ENCODE measurements at places on chromosomes 12 and 14. TPM values are rescaled to one million over a fixed set of nuclear protein-coding genes. Genes with fewer than 3 reads are reported as not detected.
A peak's percentile ranks its signal among the peaks of the same experiment; 100 is the strongest.

DNA sequence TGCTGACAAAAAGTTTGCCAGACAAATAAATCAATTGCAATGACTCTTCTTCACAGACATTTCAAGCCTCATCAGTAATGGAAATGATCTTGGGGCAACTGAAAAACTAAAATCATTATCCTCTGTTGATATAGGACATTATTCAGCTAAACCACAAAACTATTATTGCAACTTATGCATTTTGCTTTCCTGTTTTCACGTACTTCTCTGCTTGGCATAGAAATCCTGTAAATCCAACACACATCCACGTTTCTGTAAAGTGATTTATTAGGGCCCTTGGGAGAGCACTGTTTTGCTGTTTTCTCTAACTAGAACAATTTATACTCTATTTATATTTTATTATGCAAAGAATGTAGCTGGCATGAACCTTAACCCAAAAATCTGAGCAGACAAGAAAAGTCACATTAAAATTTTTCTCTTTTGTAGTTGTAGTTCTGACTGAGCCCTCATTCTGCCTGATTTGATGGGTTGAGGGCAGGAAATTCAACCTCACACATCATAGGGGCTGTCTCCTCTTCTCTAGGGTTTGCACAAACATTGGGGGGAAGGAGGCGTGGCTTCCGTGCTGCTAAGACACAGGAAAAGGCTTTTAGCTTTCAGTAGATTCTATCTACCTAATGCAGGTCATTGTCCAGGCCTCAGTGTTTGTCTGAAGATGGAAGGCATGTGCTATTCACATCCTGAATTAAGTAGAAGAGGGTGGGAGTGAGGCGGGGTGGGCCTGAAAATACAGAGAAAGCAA is 11.5 kb upstream of the NUP107 start:
- H3K36me3 ChIP-seq, result peaks cover 3% of the 10 kb centered on the region
- DNase-seq, result peak; percentile 93
- H3K27me3 ChIP-seq, result no peaks in the 10 kb centered on the region
- peak overlapping the region; percentile 55 for H3K4me3 ChIP-seq
- H3K27ac ChIP-seq, result peak overlapping the region; percentile 88

The ZBTB42 gene
- total RNA-seq, result 5.3 TPM

GRCh38 chr14:49957089-49957852 is 64.4 kb downstream of the ARF6 start:
- H3K4me1 ChIP-seq, result peaks cover 29% of the 10 kb centered on the region

- peak; percentile 92 for DNase-seq
- no peaks in the 10 kb centered on the region for H3K27me3 ChIP-seq
- H3K4me1 ChIP-seq, result peaks cover 27% of the 10 kb centered on the region
- H3K4me3 ChIP-seq, result peak overlapping the region; percentile 83
- peaks cover 72% of the 10 kb centered on the region for H3K36me3 ChIP-seq
- peak overlapping the region; percentile 93 for H3K27ac ChIP-seq
Observed at GRCh38 chr12:47216150-47216677, 136.5 kb upstream of the AMIGO2 start.

The TRHDE gene
- not detected for total RNA-seq

- DNase-seq, result peak; percentile 45
- no peaks in the 10 kb centered on the region for H3K27me3 ChIP-seq
- H3K4me1 ChIP-seq, result peaks cover 22% of the 10 kb centered on the region
- H3K27ac ChIP-seq, result no peak overlapping the region
Observed at GRCh38 chr14:50344116-50344775, 32.1 kb downstream of the DMAC2L start.

The PUS7L gene
- total RNA-seq, result 19.8 TPM

GRCh38 chr14:64434528-64434927 is 30.8 kb upstream of the AKAP5 start:
- no peak overlapping the region for H3K4me3 ChIP-seq
- H3K4me1 ChIP-seq, result peaks cover 16% of the 10 kb centered on the region
- peaks cover 70% of the 10 kb centered on the region for H3K36me3 ChIP-seq
- no peak for DNase-seq

DNA sequence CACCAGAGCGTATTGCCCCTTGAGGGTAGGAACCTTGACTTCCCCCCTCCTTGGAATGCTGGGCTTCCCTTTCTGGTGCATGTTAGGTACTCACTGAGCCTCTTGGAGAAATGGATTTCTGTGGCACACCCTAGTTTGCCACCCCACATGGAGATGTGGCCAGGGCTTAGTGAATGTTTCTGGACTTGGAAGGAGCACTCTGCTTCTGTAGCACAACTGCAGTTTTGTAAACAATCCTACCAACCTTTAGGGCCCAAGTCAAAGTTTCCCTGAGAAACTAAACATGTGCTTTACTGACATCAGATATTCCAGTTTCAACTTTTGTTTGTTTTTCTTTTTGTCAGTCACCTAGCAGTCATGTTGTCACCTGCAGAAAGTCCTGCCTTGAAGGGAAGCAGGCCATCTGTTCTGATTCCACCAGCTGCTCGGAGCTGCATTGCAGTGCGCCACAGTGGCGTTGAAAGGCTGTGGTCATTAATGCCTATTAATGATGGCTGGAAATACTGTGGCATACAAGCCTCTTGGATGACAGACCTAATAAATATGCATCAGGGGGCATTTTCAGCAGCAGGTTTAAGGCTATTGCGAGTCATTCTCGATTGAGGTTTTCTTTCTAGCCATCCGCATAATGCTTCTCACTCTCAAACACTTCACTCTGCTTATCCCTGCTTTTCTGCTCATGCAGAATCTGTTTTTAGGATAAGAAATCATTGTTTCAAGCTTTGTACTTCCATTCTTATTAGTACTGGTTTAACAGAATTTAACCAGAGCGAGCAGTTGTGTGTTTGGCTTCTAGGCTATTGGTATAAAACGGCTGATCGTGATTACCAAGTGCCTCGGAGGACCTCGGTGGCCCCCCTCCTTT is 7.8 kb downstream of the PELI2 start:
- DNase-seq, result no peak
- H3K4me3 ChIP-seq, result no peak overlapping the region
- peaks cover 15% of the 10 kb centered on the region for H3K27me3 ChIP-seq
- peaks cover 2% of the 10 kb centered on the region for H3K4me1 ChIP-seq

GRCh38 chr12:104443008-104443407 is 13.7 kb upstream of the CHST11 start:
- no peak overlapping the region for H3K27ac ChIP-seq
- no peak for DNase-seq
- H3K4me1 ChIP-seq, result peaks cover 9% of the 10 kb centered on the region
- no peak overlapping the region for H3K4me3 ChIP-seq

GRCh38 chr14:97387252-97387874 is 590.2 kb downstream of the VRK1 start:
- peaks cover 4% of the 10 kb centered on the region for H3K4me1 ChIP-seq
- no peak for DNase-seq
- no peak overlapping the region for H3K27ac ChIP-seq
- no peak overlapping the region for H3K4me3 ChIP-seq
- peaks cover 9% of the 10 kb centered on the region for H3K27me3 ChIP-seq

The PNMA1 gene
- total RNA-seq, result 25.6 TPM

The RGS6 gene
- total RNA-seq, result 0.47 TPM

DNA sequence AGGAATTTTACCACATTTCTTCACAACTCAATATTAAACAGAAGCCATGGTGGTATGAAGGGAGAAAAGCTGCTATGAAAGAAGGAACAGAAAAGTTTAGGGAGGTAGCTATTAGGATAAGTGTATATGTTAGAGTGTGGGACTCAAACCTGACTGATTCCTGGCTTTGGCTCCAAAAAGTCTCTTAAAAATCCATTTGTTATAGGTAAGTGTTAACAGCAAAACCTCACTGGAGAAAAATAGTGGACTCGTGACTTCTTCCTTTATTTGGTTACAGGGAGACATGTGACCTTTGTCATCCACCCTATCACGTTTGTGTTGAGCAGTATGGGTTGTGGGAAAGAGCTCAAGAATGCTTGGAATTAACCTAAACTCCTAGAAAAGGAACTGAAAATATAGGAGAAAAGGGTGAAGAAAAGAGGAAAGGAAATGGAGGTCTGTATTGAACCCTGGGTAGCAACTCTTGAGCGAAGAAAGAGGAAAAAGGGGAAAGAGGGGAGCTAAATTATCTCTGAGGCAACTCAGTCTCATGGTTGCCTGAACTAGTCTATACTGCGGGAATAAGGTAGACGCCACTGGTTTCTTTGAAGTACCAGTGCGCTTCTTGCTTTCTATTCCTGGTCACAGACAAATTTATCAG is 3.6 kb upstream of the EID3 start:
- DNase-seq, result no peak
- H3K27me3 ChIP-seq, result no peaks in the 10 kb centered on the region
- H3K4me3 ChIP-seq, result no peak overlapping the region
- peaks cover 43% of the 10 kb centered on the region for H3K36me3 ChIP-seq
- H3K27ac ChIP-seq, result no peak overlapping the region
- peaks cover 54% of the 10 kb centered on the region for H3K4me1 ChIP-seq

- H3K4me3 ChIP-seq, result no peak overlapping the region
- no peak for DNase-seq
- peaks cover 44% of the 10 kb centered on the region for H3K36me3 ChIP-seq
- H3K27me3 ChIP-seq, result no peaks in the 10 kb centered on the region
- H3K27ac ChIP-seq, result no peak overlapping the region
Observed at GRCh38 chr12:89454080-89454848, 70.3 kb downstream of the GALNT4 start.

GRCh38 chr12:55061024-55061423 is 41.2 kb downstream of the NEUROD4 start:
- peaks cover 5% of the 10 kb centered on the region for H3K4me1 ChIP-seq
- H3K4me3 ChIP-seq, result no peak overlapping the region
- H3K27me3 ChIP-seq, result peaks cover 3% of the 10 kb centered on the region
- no peaks in the 10 kb centered on the region for H3K36me3 ChIP-seq
- no peak overlapping the region for H3K27ac ChIP-seq
- DNase-seq, result no peak

DNA sequence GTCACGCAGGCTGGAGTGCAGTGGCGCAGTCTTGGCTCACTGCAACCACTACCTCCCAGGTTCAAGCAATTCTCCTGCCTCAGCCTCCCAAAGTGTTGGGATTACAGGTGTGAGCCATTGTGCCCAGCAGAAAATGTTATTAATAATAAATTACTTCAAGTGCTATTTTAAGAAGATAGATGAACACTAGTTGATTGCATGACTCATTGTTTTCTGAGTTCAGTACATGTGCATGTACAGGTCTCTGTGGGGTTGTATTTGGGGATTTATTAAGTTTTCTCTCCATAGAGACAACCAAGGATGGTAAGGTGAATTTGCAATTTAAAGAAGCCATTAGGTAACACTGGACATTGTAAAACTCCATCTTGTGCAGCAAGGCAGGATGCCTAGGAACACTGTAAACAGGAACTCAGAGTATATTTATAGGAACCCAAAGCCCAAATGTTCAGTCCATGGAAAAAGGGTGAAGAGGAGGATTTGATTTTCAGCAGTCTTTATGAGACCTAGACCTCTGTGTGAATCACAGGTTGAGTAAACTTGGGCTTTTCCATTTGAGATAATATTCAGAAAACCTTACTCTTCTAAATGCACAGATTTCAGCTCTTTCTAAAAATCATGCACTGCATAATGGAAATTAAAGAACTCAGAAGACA is 49.3 kb upstream of the TMPO start:
- DNase-seq, result no peak
- H3K27me3 ChIP-seq, result peaks cover 17% of the 10 kb centered on the region
- no peak overlapping the region for H3K4me3 ChIP-seq
- H3K4me1 ChIP-seq, result peaks cover 2% of the 10 kb centered on the region
- no peak overlapping the region for H3K27ac ChIP-seq

DNA sequence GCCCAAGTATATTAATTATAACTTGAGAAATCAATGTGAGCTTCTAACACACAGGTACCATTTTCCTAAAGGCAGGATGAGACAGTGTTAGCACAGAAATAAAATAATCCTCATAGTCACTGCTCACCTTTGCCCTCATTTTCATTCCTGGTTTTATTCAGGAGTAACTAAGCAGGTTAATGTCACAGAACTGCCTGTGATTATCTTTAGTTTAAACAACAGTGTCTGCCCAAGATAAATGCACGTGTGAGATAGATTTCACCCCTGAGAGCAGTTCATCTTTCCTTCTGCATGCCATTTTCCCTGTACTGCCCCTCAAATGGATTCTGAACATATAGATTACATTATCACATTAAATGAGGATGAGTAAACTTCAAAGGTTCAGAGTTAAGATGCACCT is 250.7 kb downstream of the RMST start:
- no peak overlapping the region for H3K27ac ChIP-seq
- DNase-seq, result no peak
- no peaks in the 10 kb centered on the region for H3K36me3 ChIP-seq
- no peaks in the 10 kb centered on the region for H3K27me3 ChIP-seq

The FLRT2 gene
- total RNA-seq, result not detected

The IFI27 gene
- 116 TPM for total RNA-seq

The SLCO1B3 gene
- total RNA-seq, result not detected

The LRCOL1 gene
- total RNA-seq, result not detected

- H3K27ac ChIP-seq, result no peak overlapping the region
- H3K4me1 ChIP-seq, result peaks cover 18% of the 10 kb centered on the region
- H3K27me3 ChIP-seq, result no peaks in the 10 kb centered on the region
- peaks cover 26% of the 10 kb centered on the region for H3K36me3 ChIP-seq
- DNase-seq, result no peak
Observed at GRCh38 chr12:53514628-53515290, 7.5 kb upstream of the NPFF start.

The TMBIM4 gene
- 61.6 TPM for total RNA-seq

The HOXC13 gene
- total RNA-seq, result not detected

DNA sequence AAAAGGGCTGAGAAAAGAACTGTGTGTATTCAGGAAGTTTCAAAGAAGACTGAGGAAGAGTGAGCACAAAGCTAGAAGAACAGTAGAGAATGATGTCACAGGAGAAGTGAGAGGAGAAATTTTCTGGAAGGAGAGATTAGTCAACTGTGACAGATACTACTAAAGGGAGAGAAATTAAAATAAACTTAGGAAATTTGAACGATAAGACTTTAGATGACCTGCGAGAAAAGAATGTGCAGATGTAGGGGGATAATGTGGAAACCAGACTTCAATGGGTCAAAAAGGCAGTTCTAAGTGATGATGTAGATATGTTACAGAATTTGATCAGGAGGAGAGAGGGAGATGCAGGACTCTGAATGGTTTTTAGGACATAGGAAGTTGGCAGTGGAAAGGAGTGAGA is 287.4 kb downstream of the SYT1 start:
- H3K27ac ChIP-seq, result no peak overlapping the region
- no peak for DNase-seq
- H3K4me1 ChIP-seq, result no peaks in the 10 kb centered on the region
- no peak overlapping the region for H3K4me3 ChIP-seq

DNA sequence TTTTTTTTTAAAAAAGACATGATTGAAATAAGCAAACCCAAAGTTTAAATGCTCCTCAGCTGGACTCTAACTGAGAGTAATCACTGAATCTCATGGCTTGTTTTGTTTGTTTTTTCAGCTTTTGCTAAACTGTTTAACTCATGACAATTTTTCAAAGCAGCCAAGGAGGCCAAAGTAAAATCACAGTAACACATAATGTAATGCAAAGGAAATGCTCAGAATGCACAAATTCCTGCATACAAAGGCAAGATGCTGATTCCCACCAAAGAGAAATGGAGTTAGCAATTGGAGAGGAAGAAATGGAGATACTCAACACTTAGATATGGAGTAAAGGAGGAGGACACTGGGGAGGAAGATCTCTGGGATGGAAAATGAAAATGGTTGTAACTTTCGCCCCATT is 126.2 kb upstream of the SOX5 start:
- no peak for DNase-seq
- H3K36me3 ChIP-seq, result no peaks in the 10 kb centered on the region
- H3K4me1 ChIP-seq, result no peaks in the 10 kb centered on the region
- no peak overlapping the region for H3K4me3 ChIP-seq
